Omental fat pad (tissue), 4 donors: ENCODE measurements at places on chromosomes 3 and 15. TPM values are rescaled to one million over a fixed set of nuclear protein-coding genes. Genes with fewer than 3 reads are reported as not detected.

Gene RLBP1
- total RNA-seq, result not detected

Gene MAGEL2
- 0.09 TPM for total RNA-seq

Gene KLF13
- total RNA-seq, result 49.7 TPM

Gene ARPP19
- total RNA-seq, result 105 TPM

Gene HACD3
- total RNA-seq, result 39.3 TPM

Gene LRRC3B
- total RNA-seq, result 0.09 TPM

Gene PCCB
- total RNA-seq, result 29.3 TPM

Gene TMEM212
- not detected for total RNA-seq

Gene SKOR1
- 0.24 TPM for total RNA-seq

GRCh38 chr3:30672959-30673358, 66.6 kb downstream of the TGFBR2 start:
- no peak for DNase-seq

GRCh38 chr3:47586746-47587145, 8.1 kb upstream of the CSPG5 start:
- DNase-seq, result no peak

DNA sequence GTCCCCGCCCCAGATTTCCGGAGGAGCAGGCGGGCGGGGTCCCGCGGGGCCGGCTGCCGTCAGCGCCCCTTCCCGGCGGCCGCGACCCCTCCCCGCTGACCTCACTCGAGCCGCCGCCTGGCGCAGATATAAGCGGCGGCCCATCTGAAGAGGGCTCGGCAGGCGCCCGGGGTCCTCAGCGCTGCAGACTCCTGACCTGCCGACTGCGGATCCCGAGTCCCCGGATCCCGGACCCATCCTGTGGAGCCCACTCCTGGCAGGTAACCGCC, at the start of gene TRH:
Gene TRH (plus strand): TSS at position 157 of the 269 bp plus-strand sequence. CDS start 1,097 bp downstream, outside the sequence.
- no peak for DNase-seq

- DNase-seq, result no peak
Measured at GRCh38 chr3:128917291-128917690, 37.9 kb downstream of the ACAD9 start.

GRCh38 chr3:141401573-141402475, 33.5 kb downstream of the ZBTB38 start:
- no peak for DNase-seq

- DNase-seq, result no peak
Measured at GRCh38 chr15:86295511-86295910, 215.8 kb downstream of the AGBL1 start.

DNA sequence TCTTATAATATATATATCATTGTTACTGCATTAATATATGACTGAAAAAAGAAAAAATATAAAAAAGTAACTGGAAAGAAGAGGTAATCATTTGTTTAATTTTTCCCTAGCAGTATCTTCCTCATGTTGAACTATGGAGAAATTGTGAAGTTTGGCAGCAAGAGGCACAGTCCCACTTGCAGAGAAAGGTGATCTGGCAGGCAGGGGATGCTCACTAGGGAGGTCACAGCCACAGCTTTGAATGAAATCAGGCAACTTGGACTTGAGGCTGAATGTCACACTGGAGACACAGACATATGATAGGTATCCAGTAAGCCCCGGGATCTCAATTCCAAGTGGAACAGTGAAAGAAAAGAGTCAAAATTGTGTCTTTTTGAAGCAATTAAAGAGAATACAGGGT, 149.9 kb upstream of the RORA start:
- DNase-seq, result no peak

- no peak for DNase-seq
Measured at GRCh38 chr3:62632510-62633294, 242.5 kb downstream of the CADPS start.

DNA sequence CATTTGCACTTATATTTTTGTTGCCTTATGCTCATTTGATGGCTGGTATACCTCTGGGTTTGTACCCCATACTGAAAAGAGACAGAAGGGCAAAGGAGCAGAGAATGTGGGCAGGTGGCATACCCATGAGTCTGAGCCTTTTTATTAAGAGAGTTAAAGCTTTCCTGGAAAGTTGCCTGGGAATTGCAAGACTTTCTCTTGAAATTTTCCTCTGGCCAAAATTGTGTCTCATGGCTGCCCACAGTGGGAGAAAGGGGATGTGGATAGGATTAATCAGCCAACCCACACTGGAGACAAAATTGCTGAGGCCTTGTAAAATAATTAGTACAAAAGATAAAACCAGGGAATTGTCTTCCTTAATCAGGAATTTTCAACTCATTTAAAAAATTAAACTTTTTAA, 8.2 kb upstream of the NMD3 start:
- DNase-seq, result no peak

- no peak for DNase-seq
Measured at GRCh38 chr3:40229963-40230362, 79.5 kb upstream of the EIF1B start.

GRCh38 chr3:172021164-172021563, 18.2 kb upstream of the FNDC3B start:
- DNase-seq, result no peak

GRCh38 chr15:72521682-72522081, 47.6 kb downstream of the ARIH1 start:
- no peak for DNase-seq

DNA sequence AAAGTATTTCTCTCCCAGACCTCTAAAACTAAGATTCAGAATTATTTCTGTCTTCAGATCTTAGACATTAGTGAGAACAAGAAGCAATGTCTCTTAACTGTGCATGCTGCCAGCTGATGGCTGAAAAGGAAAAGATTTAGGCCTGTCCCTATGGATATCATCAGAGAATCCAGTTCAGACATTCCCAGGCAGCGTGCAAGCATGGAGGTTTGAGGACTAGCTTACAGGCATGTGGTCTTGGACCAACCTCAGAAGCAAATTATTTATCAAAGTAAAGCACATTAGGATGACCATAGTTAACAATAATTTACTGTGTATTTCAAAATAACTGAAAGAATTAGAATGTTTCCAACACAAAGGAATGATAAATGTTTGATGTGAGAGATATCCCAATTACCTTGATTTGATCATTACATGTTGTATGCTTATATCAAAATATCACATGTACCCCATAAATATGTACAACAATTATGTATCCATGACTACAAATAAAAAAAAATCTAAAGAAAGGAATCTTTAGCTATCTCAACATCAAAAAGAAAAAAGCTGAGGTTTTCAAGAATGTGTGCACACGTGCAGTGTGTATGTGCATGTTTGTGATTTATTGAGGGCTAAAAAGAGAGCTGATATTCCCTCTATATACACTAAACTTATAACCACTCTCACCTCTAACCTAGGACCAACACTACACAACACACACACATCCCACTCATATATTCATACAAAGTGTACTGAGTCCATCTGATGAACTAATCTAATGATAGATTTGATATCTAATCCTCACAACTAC, 108.9 kb upstream of the THBS1 start:
- no peak for DNase-seq

DNA sequence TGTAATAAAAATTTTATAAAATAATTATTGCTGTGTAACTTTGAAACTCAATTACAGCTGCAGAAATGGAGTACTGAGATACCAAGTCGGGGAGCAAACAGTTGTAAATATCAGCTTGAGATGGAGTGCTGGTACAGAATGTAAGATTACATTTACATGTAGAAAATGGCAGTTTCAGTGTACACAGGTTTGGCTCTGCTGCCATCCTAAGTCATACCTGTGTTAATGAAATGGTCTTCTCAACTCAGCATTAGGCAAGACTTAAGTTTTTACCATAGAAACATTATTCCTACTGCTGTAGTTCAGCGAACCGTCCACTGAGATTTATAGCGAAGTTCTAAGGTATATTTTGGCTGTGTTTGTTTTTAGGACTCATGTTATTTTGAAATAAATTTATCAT, 110.1 kb upstream of the TBL1XR1 start:
- DNase-seq, result no peak

GRCh38 chr15:61892140-61892539, 168.1 kb downstream of the VPS13C start:
- no peak for DNase-seq

GRCh38 chr3:109050591-109051167, 67.3 kb downstream of the MORC1 start:
- no peak for DNase-seq

DNA sequence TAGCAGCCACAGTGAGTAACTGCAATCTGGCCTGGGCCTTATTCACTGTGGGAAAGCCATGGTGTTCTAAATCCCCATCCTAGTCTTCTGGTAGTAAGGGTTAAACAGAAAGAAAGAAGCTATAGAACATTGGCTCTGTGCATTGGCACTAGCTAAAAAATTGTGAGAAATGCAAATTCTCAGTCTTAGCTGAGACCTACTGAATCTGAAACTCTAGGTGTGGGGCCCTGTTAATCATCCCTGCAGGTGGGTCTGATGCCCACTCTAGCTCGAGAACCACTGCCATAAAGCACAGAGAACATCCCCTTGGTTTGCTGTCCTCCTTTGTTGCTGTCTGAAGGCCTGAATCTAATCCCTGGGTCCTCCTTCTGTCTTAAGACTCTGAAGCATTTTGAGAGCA, 59.3 kb downstream of the MEIS2 start:
- DNase-seq, result no peak

GRCh38 chr3:14461748-14462324, 59.4 kb downstream of the SLC6A6 start:
- no peak for DNase-seq

- no peak for DNase-seq
Measured at GRCh38 chr15:40990080-40990479, 36.8 kb downstream of the CHAC1 start.

DNA sequence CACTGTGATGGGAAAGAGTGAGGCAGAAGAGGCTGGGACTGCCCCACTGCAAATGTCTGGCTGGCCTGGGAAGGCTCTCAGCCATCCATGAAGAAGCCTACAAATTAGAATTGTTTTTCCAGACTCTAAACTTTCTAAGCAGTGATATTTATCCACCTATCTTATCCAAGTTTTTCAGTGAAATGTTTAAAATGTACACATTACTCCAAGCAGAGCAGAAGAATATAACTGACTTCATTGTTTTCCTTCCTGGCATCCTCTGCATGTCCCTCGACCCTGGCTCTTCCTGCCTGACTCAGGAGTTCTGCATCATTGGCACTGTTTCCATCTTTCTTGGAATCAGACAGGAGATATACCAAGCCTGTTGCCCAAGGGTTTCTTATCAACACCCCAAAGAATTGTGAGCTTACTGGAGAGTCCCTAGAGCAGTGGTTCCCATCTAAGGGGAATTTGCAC, 401.5 kb upstream of the PROK2 start:
- no peak for DNase-seq

- no peak for DNase-seq
Measured at GRCh38 chr3:65829228-65829627, 209.5 kb downstream of the MAGI1 start.

GRCh38 chr3:16837602-16838001, 47.2 kb upstream of the PLCL2 start:
- DNase-seq, result no peak

- no peak for DNase-seq
Measured at GRCh38 chr3:181174676-181175233, 185.2 kb upstream of the DNAJC19 start.

DNA sequence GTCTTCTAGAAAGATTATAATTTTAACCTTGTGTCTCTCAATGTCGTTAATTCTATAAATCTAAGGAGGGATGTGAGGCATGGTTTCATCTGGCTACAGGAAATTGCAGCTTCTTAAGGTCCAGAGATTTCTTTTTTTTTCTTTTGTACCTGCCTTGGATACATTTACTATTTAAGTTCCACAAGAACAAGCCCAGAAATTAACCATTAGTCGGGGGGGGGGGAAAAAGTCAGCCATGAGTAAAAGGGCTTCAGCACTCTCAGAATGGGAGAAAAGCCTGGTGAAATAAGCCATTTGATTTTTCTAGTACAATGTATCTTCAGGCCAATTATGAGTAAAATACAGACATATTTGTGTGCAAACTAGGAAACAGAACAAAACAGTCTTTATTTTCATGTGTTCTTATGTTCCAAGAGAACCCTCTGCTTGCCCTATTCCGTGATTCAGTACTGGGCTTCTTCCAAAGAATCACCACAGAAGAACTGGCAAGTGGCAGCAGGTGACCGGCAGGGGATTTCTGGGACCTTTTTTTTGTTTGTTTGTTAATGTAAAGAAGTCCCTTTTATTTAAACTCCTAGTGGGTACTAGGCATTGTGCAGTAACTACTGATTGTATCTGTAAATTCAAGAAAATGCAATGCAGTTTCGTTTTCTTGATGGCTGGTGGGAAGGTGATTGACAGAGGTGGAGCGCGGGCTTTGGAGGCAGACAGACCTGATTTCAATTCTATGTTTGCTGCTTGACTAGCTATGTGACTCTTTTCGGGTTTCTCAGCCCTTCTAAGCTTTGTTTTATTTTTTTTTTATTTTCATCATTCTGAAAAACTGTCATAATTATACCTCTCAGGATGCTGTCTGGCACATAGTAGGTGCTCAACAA, 82.5 kb downstream of the PEX5L start:
- DNase-seq, result no peak

DNA sequence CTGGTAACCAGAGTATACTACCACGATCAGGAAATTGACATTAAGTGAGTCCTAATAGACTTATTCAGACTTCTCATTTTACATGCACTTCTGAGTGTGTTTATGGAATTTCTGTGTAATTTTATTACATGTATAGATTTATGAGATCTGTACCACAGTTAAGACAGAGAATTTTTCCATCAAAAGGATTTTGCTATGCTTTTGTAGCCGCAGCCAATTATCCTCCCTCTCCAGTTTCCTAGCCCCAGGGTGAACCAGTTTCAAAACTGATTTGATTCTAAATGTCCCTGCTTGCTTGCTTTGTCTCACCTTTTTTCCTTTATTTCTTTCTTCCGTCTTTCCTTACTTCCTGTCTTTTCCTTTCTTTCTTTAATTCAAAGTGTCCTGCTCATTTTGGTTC, 661.2 kb upstream of the BCHE start:
- no peak for DNase-seq
